ENCODE measurements at places on chromosomes 11 and 22.

- no peak for DNase-seq
These were observed 216.2 kb upstream of the ARHGAP20 start for GRCh38 chr11:110928391-110928790.

DNA sequence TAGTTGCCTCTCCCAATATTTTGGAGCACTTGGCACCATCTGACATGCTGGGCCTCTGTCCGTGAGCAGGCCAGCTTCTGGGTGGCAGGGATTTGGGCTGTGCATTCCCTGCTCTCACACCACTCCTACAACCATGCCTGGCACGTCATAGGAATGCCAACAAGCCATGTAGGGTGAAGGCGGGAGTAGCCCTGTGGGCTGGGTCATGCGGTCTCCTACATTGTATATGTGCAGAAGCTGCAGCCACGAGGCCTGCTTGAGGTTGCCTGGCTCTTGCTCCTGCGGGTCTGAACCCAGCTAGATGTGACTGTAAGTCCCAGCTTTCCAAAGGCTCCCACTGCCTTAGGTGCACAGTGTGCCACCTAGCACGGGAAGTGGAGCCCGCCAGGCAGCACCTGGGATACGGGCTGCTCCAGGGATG lies 14.5 kb downstream of the MYEOV start:
- no peak for DNase-seq

DNA sequence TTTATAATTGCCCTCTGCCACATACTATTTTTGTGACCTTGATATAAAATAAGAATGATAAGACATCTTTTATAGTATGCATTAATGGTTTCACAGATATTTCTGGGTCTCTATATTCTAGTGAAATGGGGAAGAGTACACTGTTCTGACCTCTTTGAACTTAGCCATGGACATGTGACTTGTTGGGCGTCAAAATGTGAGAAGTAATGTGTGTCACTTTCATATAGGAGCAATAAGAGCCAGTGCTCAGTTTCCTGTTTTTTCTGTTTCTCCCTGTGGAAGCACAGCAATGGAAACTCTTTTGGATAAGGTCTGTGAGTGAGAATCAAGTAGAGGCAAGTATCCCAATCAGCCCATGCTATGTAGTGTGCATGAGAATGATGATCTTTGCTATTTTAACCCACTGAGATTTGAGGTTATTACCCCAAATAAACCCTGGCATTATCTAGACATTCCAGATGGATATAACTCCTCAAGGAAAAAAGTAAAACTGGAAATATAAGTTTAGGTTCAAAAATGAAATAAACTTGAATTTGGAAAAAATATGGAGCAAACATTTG lies 60.7 kb downstream of the RAB38 start:
- no peak for DNase-seq

- DNase-seq: no peak
These were observed 485.9 kb downstream of the JRKL start for GRCh38 chr11:96875712-96876111.

- peak; percentile 22 for DNase-seq
These were observed at the start of gene SYT12 for GRCh38 chr11:67022961-67023956. Gene SYT12 (plus strand): TSS chr11:67023134. CDS start chr11:67030145, 7,011 bp downstream.

DNA sequence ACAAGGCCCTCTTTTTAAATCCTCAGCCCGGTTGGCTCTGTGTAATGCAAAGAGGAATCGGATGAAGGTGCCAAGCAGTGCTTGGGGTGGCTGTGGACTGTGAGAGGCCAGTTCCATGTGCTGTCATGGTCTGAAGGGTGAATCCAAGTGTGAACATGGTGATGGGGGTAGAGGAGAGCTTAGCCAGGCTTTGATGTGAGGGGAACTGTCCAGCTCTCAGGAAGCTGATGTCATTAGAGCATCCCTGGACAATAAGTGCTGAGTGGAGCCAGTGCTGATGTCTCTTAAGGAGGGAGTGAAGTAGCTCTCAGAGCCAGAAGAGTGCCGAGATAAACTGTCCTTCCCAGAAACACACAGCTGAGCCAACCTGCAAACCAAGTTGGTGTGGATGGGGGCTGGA lies 53.6 kb downstream of the NAV2 start:
- no peak for DNase-seq

GRCh38 chr11:32068134-32068870 lies 22.6 kb upstream of the RCN1 start:
- no peak for DNase-seq

DNA sequence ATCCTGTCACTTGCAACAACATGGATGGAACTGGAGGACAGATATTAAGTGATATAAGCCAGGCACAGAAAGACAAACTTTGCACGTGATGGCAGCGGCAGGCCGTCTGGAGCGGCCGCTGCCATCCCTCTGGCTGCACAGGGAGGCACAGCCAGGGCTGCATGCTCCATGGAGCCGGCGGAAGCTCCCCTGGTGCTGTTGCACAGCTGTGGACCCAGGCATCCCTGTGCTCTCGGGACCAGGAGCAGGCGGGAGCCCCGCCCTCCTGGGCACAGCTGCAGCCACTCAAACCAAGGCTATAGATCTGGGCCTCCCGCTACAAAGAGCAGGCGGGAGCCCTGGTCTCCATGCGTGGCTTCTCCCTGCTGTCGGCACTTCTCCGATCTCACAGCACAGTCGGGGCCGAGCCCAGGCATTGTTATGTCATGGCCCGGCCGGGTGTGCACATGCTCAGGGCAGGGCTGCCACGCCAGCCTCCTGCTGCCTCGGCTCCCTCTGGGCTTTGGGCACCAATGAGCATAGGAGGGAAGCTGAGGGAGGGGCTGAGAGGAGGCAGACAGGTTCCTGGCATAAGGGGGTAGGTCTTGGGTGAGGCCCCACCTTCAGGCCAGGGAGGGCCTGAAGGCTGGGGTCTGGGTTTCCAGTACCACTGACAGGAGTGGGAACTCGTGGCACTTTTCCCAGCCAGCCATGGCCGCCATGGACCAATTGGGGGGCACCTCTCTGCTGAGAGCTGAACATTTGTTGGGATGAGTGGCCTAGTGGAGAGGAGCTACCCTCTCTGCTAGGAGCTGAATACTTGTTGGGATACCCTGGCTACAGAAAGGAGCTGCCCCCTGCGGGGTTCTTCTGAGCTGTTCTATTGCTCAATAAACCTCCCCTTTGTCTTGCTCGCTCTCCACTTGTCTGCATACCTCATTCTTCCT lies 16.7 kb downstream of the RRP8 start:
- DNase-seq: no peak

GRCh38 chr11:44770401-44770800 lies 43.6 kb downstream of the TSPAN18 start:
- DNase-seq: no peak

DNA sequence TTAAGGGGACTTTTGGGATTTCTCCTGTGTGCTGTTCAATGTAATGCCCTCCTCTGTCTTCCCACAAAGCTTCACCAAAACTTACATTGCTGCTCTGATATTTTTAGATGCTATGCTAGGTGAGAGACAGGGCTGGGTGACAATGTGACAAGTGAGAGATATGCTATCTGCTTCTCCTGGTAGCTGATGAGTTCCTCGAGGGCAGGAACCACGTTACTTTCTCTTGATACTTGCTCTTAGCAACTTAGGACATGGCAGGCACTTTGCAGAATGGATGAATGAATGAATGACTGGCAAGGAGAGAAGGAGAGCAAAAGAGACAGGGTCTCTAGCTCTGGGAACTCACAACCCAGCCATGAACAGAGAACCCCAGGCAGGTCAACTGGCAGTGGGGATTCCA lies 115.4 kb downstream of the C11orf58 start:
- DNase-seq: no peak

- no peak for DNase-seq
These were observed 30.0 kb upstream of the RAB39A start for GRCh38 chr11:107898270-107898669.

DNA sequence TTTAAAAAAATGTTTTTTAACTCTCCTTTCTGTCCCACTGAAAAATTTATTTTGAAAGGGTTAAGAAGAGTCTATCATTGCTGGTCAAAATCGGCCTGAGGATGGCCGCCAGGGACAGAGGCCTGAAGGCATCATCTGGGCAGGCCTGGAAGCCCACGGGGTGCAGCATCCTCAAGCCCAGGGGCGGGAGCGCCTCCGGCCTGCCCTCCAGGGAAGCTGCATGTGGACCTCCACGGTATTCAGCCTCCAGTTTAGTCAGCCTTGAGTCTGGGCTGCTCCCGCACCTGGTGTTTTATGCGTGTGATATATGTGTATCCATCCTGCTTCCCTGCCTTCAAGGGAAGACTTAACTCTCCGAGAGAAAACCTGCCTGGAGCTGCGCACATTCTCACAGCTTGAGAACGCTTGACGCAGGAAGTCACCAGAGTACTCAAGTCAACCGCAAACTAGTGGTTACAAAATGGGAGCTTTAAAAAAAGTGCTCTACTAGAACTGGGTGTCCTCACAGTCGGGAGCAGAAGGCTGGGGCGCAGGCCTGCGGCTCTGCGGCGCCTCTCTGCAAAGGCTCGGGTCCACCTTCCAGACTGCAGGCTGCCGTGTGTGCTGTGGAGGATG lies 13.6 kb upstream of the BID start:
- no peak for DNase-seq

DNA sequence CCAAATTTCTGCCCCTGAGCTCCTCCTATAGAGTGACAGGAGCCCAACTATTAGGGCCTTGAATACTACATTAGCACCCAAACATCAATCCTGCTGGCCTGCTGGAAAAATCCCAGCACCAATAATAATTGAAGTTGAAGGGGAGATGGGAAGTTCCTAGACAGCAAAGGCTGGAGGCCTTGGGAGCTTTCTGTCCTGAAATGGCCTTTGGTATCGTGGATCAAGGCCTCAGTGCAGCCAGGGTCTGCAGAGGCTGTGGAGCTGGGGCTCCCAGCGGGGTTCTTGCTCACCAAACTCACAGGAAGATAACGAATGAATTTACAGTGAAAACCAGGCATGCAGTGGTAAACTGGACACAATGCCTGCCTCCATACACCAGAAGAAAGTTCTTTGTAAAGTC lies 9.2 kb upstream of the MICALL1 start:
- no peak for DNase-seq

- no peak for DNase-seq
These were observed 97.6 kb upstream of the BID start for GRCh38 chr22:17871726-17872458.

DNA sequence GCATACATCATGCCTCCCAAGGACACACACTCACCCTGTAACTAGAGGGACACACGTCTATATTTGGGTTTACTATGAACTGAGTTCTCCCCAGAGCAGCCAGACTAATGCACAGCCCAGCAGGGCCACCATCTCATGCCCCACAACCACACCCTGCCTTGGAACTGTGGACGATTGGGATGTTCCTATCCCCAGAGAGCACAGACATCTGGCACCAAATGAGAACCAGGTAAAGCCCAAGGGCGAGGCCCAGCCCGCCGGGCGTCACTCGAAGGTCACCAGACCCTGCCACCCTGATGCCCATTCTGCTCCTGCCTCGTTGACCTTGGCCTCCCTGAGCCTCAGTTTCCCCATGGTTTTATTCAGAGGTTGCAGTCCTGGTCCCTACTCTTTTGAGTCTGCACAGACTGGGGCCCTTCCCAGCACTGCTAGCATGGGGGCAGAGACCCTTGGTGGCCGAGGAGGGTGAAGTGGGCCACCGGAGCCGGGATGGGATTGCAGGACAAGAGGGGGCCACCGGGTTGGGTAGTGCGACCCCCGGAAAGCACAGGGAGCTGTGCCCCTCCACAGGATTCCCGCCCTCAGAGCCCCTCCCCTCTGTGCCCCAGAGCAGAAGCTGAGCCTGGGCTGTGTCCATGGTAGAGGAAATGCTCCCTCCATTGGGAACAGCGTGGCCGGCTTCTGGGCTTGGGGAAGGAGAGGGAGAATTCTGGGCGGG lies 56.8 kb downstream of the IGLL5 start:
- no peak for DNase-seq

DNA sequence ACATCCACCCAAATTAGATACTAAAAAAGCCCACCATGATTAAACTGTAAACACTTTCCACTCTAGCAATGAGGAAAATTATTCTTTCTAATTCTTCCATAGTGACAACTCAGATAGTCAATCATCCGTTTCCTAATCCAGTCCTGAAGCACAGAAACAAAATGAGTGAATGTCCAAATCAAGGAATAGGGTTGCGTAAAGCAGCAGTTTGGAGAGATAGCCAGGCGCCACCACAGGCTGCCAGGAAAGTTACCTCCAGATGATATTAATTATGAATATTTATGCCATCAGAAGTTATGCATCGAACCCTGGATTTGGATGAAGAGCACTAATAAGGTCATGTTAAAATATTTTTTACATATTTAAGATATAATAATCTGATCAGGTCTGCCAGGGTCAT lies 63.2 kb downstream of the ETS1 start:
- no peak for DNase-seq

GRCh38 chr11:83158965-83159901 lies 2.3 kb downstream of the PCF11 start:
- no peak for DNase-seq

DNA sequence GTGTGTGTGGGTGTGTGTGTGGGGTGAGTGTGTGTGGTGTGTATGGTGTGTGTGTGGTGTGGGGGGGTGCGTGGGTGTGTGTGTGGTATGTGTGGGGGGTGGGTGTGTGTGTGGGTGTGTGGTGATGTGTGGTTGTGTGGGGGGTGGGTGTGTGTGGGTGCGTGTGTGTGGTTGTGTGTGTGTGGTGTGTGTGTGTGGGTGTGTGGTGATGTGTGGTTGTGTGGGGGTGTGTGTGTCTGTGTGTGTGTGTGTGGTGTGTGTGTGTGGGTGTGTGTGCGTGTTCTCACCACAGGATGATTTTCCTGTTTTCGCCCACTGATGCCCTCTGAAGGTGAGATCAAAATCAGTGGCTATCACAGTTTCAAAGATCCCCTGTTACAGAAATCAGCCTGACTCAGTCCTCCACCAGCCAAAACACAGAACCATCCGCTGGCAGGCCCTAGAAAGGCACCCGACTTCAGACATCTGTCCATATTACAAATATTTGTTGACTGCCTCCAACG lies 24.7 kb downstream of the CPT1A start:
- peak; percentile 27 for DNase-seq

DNA sequence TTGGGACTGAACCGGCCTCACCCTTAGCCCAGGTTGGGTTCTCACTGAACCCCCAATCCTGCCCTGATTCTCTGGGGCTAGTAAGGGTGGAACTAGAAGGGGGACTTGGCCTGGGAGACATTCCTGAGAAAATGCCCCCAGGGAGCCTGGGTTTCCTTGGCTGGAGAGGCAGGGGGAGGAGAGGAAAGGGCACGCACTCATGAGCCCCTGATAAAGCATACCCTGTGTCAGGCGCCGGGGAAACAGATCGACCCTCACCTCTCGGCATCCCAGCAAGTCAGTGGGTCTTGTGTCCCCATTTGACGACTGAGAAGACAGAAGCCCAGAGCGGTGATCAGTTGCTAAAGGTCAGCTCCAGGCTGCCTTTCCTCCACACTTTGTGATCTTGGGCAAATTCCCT lies 47.7 kb upstream of the RTL6 start:
- no peak for DNase-seq

All from activated naive CD4-positive, alpha-beta T cell treated with Interleukin-2 at 50 U/mL for 16 hours (primary cell).